ENCODE measurements at places on chromosomes 1 and 21.

- no peak for DNase-seq
These were observed 17.0 kb downstream of the LHX4 start for GRCh38 chr1:180247061-180247460.

GRCh38 chr1:231639819-231640218, 13.2 kb downstream of the DISC1 start:
- no peak for DNase-seq

DNA sequence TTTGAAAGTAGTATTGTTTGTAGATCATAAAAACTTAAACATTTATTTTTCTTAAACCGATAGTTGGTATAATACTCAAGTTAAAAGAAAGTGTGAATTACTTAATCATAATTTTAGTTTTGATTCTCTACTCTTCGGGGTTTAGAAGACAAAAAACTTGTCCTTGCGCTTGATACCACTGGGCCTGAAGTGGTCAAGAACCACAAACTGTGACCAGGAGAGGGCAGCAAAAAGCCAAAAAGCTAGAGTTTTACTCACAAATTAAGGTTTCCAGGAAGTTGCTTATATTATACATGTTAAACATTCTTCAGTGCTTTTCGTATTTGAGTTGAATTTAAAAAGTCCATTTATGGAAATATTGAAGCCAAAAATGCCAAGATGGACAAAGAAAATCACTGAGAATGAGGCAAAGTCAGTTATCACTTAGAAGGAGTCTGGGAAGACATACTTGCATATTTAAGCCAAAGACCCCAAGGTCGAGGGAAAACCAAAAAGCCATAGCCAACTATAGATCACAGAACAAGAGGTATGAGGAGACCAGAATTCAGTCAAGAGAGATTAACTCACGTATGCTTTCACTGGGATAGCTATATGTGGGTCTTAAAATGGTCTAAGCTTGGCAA, 34.2 kb downstream of the EFCAB7 start:
- DNase-seq, result no peak

GRCh38 chr1:230167419-230167852, 100.4 kb downstream of the GALNT2 start:
- DNase-seq, result no peak

DNA sequence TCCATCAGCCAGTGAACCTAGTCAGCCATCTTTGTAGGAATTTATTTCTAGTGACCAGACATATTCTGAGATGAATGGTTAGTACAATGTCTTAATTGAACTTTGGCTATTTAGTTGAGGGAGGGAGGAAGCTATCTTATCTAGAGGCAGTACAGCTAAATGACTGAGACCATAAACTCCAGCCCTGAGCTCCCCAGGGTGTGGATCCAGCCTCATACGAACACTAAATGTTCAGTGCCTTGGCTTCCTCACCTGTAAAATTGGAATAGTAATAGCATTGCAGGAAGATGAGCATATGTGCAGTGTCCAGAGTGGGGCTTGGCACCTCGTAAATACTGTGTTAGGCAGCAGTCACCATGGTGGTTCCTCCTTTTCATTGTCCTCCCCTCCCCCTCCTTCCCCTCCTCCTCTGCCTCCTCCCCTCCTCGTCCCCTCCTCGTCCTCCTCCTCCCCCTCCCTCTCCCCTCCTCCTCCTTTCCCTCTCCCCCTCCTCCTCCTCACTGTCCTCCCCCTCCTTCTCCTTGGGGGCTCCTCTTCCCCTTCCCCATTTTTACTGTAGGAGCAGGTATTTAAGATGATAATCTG, 108.2 kb downstream of the GALNT2 start:
- no peak for DNase-seq

GRCh38 chr1:208074353-208074752, 163.4 kb upstream of the CD34 start:
- DNase-seq, result no peak

- DNase-seq, result no peak
These were observed 68.5 kb downstream of the OBSCN start for GRCh38 chr1:228276174-228276831.

DNA sequence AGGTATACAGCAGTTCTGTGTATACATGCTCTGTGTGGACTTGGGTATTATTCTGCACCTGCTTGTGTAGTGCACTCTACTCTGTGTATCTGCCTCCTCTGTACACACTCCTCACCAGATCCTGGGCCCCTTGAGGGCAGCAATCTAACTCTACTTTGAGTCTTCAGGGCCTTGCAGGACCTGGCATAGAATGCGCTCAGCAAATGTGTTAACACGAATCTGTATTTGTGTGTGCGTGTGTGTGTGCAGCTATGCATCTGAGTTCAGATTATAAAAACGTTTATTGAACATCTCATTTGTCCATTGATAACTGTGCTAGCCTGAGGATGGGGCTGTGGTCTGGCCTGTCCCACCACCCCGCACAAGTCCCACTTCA, 3.9 kb upstream of the MEF2D start:
- no peak for DNase-seq

GRCh38 chr1:10674700-10675609, 121.5 kb downstream of the CASZ1 start:
- DNase-seq, result no peak

GRCh38 chr21:35664683-35665082, 395.6 kb downstream of the SETD4 start:
- no peak for DNase-seq

DNA sequence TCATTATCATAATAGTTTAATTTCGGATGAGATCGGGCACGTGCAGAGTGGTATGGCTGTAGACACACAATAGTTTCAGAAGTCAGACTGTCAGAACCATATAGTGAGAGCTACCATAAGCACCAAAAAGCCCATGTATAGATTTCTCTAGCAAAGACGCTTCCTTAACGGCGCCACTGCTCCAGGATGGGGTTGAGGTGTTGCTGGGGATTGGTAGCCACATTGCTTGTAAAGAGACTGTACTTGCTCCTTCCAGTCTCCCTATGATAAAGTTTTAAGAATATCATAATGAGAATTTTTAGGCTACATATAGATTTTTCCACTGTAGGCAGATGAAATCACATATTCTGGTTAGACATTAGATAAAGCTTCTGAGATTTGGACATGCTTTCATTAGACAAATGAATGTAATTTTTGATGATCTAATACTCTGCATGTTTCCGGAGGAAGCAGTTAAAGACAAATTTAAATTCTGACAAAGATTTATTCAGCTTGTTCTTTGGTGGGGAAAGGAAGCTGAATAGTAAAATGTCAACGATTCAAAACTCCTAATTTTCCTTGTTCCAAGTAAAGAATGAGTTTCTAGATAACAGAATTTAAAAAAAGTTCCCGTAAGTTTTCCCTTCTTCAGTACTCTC, 77.7 kb downstream of the MAP3K7CL start:
- no peak for DNase-seq

DNA sequence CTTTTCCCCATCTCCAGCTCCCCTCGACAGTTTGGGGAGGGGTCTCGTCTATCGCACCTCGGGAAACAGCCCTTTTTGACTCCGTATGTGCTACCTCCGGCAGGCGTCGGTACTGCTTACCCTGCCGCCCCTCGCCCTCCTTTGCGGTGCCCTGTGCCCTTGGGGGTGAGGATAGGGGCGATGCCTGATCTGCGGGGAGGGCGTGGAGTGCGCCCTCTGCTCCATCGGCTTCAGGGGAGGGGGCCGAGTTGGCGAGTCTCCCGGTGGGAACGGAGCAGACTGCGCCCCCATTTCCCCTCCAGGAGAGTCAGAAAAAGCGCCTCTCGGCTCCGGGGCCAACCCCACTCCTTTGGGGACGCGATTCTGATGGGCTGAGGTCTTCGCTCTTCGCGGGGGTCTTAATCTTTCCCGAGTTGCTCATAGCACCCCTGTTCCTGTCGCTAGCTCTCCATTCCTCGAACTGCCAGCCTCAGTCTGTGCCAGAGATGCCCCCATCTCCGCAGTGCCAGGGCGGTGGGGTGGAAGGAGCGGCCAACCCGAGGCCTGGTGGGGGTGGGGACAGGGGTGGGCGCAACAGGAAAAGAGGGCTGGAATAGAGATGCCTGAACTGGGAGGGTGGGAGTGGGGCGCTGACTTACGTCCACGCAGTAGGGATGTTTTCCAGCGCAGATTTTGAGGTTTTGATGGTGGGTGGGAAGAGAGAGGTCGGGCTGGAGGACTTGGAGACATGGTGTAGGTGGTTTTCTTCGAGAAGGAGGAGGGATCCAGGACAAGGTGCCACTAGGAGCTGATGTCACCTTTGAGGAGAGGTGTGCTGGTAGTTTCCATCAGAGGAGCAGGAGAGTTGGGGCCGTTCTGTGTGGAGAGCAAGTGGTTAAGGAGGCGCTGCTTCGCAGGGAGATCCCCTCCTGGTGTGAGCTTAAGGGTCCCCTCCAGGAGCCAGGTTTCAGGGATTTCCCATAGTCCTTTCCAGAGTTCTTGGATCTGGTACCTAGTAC, 674 bp downstream of the PPFIA4 start:
- DNase-seq, result no peak

DNA sequence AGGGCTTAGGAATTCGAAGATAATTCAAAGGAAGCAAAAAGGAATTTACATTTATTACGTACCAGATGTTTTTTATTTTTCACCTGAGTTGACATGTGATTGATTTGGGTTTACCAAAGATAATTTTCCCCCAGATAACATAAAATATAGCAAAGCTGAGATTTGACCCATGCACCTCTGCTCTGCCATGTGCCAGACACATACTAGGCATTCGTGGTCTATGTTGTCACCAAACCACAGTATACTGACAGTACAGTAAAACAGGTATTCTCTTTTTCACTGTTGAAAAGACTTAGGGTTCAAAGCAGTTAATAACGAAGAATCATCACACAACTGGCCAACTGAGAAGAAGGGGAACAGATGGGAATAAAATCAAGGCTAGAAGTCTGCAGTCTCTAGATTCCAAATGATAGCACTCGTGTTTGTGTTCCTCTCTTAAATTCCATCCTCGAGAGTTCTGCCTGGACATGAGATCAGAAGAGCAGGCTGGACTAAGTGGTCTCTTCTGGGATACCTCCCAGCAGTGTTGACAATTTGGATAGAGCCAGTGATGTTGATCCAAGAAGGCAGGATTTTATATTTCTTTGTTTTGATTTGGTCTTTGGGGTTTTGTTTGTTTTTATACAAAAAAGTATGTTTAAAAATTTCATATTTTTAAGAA, 85.3 kb upstream of the RAVER2 start:
- DNase-seq, result no peak

- no peak for DNase-seq
These were observed 142.4 kb downstream of the AK5 start for GRCh38 chr1:77424236-77424635.

DNA sequence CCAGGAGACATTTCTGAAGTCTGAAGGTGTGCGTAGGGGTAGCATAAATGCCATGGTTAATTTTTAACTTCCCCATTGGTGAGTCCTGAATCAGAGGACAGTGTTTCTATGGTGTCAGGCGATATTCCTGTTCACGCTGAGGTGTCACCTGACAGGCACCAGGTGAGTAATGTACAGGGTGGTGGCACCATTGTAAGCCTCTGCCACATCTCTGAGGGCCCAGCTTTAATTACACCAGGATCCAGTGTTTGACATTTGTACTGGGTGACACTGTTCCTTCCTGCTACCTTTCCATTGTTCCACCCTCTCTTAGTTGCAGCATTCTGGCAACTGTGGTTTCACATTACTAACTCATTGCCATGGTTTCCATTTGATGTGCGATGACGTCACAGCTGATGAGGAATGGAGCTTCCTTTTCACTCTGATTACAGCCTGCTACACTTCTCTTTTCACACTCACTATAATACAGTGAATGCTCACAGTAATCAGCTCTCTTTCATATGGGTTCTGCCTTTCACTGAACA, 40.6 kb upstream of the MARK1 start:
- no peak for DNase-seq

- DNase-seq, result no peak
These were observed 5.3 kb downstream of the SAMD11 start for GRCh38 chr1:928825-929661.

DNA sequence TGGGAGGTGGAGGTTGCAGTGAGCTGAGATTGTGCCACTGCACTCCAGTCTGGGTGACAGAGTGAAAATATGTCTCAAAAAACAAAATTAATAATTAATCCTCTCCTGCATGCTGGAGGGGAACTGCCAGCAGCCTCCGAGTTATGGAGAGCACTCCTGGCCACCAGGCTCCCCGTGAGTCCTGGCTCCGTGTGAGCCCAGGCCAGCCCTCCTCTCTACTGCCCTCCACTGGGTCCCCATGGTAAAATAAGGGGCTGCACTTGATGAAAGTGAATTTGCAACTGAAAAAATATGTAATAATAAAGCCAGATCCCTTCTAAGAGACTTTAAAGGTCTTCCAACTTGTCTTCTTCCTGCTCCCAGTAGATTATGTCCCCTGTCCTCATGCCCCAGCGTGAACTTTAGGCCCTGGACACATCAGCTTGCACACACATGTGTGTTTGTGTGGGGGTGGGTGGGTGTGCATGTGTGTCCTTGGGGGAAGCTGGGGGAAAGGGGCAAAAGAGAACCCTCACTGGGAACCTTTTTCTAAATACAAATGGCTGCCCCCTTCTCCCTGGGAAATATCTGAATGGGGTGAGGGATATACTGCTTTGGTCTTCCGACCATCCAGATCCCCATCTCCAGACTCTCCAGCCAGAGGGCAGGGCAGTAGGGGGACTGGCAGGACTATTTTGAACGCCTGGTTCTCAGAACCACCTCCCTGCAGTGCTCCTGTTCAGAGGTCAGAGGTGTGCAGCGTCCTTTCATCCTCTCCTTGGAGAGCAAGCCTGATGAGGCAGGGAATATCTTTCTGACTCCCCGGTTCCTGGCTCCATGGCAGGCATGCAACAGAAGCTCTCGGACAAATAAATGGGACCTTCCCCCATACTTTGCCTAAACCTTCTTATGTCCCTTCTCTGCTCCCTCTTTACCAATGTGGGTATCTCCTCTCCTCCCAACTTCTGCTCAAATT, 26.2 kb downstream of the NEK2 start:
- DNase-seq, result no peak

- no peak for DNase-seq
These were observed 101.0 kb upstream of the CASZ1 start for GRCh38 chr1:10897321-10897980.

DNA sequence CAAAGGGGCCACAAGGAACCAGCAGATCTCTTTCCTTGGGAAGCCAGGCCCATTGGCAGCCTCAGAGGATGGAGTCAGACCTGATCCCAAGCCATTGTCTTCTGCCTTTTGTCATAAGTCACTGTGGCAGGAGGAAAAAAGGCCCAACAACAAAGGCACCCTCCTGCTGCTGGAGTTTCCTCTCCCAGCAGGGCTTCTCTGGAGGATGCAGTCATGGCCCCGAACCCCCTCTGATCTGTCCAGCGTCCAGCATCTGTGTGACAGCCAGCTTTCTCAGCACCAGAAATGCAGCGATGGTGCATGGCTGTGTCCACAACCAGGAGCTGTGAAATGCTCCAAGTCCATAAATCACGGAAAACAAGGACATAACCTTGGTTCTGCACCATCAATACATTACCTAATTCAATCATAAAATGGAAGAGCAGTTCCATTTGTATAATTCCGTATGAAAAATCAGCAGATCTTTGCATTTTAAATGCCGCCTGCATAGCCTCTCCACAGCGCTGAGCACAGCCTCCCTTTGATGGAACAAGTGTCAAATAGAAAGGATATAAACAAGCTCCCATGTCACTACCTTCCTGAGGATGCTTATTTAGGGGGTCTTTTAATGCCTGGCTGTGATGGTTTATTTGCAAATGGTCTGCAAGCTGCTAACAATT, 30.6 kb downstream of the AJAP1 start:
- DNase-seq, result no peak
